Gastroesophageal sphincter (tissue), 4 donors: ENCODE measurements at places on chromosomes 1 and 21. TPM values are rescaled to one million over a fixed set of nuclear protein-coding genes. Genes with fewer than 3 reads are reported as not detected.

GRCh38 chr1:211829343-211830054 lies 1.1 kb downstream of the LPGAT1 start:
- ATAC-seq = no peak

DNA sequence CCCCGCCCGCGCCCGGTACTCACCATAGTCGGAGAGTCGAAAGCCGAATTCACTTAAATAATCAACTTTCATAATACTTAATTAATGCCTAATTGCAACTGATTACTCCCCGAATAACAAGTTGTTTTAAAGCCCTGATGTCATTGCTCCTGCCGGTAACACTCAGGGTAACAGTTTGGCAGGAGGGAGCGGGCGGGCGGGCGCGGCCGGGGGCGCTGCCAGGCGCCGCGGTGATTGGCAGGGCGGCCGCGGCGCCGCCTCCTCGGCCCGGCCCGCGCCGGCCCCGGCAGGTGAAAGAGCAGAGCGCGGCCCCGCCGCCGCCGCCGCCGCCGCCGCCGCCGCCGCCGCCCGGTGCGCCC lies 102.2 kb downstream of the CASZ1 start:
- ATAC-seq = peak; percentile 75

DNA sequence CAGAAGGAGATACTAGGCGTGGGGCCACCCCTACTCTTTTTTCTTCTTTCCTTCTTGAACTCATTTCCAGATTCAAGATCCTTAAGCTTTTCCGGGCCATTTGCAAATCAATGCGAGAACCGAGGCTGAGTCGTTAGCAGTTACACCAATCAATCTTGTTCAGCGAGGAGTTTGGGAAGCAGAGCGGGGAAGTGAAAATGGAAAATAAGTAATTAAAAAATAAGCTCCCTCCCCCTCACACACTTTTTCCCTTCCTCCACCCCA lies 1.7 kb upstream of the NEGR1 start:
- ATAC-seq = no peak

DNA sequence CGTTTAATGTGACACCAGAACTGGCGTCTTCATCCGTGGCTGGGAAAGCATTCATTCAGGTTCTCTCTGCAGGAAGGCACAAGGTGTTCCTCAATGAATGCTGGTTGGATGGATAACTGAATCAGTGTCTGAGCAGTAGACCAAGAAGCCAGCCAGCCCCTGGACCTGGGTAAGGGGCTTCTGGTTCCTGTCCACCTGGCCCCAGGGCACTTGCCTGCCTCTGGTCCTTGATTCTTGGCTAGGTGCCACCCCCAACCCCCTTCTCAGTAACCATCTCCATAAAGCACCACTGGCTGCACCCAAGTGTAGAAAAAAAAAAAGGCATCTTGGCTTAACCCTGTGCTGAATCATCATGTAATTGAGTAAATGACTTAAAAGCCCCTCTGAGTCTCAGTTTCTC lies 59.1 kb downstream of the KCND3 start:
- ATAC-seq = no peak

The MRPL39 gene
- 24.3 TPM for total RNA-seq

DNA sequence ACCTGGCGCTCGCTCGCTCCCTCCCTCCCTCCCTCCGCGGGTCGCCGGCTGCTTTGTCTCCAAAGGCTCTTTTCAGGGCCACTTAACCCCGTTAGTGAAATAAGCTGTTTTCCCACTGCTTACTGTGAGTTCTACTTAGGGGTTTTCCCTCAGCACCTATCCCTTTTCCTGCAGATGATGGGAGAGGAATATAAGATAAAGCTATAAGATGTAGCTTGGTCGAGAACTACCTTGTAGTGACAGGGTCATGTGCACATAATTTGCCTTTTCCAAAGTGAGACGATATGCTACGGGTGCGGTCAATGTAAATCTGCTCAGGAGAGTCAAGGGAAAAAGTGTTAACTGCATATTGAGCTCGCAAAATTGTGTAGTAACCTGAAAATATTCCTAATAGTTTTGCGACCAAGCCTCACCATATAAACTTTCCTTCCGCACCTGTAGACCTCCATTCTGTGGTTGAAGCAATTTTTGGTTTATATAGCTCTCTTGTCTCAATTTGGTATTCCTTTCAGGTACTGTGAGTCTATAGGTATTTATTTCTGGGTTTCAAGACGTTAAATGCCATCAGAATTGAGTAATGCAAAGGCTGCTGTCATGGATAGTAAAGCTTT lies 55.8 kb upstream of the BOLA1 start:
- ATAC-seq = no peak

GRCh38 chr21:32359719-32360260 lies 33.0 kb downstream of the URB1 start:
- ATAC-seq = no peak

GRCh38 chr1:205576805-205577761 lies 54.7 kb downstream of the ELK4 start:
- no peak for ATAC-seq

DNA sequence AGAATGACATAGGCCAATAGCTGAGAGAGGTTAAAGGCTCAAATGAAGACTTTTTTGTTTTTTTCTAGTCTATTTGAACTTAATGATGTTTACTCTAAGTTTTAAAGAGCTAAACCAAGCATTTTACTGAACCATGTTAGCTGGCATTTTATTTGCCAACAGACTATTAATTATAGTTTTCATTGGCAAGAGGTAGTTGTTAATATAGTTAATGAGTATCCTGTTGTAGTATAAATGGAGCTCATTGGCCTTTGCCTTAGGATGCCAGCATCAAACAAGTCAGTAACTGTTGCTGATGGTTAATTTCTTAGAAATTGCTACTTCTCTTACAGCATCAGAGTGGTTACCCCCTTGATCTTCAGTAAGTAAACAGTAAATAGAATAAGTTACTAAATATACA lies 339.0 kb upstream of the B3GALT2 start:
- ATAC-seq = no peak

- ATAC-seq = no peak
Measured at GRCh38 chr1:65830306-65830705, 37.6 kb downstream of the PDE4B start.

- ATAC-seq = peak; percentile 53
Measured at GRCh38 chr1:92817986-92818764, 13.7 kb upstream of the RPL5 start.

DNA sequence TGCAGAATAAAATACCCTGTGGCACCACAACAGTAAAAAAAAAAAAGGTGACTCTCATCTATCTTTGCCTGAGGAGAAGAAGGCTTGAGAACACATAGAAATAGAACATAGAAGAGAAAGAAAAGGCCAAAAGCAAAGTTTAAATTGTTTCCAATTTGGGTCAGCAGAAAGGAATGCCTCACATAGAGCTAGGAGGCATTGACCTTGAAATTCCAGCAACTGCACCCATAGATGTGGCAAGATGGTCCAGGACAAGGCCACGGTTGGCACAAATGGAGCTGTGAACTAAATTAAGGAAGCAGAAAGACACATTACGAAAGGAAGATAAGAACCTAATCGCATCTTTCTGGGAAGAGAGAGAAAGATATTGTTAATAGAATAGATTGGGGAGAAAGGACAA lies 588.3 kb downstream of the LMO4 start:
- ATAC-seq = no peak

- ATAC-seq = no peak
Measured at GRCh38 chr1:218658899-218659298, 313.8 kb downstream of the TGFB2 start.

The AGT gene
- 16.0 TPM for total RNA-seq

The SAMD11 gene
- 14.2 TPM for total RNA-seq

- ATAC-seq = peak; percentile 61
Measured at GRCh38 chr21:31173881-31174555, 135.7 kb upstream of the KRTAP19-8 start.

- ATAC-seq = no peak
Measured at GRCh38 chr1:89659322-89660081, 26.6 kb downstream of the LRRC8C start.

DNA sequence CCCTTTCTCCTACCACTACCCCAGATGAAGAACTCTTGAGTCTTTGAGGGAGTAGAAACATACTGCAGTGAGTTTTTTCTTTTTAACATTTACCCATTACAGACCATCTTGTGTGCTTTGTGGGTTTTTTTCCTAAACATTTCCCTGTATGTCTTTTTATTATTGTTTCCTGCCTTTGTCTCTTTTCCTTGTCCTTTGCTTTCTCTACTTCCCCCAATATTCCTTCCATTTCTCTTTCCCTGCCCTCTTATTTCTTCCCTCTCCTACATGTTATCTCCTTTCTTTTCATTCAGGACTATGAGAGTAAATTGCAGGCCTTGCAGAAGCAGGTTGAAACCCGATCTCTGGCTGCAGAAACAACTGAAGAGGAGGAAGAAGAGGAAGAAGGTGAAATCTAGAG lies 79.1 kb upstream of the PGD start:
- no peak for ATAC-seq

DNA sequence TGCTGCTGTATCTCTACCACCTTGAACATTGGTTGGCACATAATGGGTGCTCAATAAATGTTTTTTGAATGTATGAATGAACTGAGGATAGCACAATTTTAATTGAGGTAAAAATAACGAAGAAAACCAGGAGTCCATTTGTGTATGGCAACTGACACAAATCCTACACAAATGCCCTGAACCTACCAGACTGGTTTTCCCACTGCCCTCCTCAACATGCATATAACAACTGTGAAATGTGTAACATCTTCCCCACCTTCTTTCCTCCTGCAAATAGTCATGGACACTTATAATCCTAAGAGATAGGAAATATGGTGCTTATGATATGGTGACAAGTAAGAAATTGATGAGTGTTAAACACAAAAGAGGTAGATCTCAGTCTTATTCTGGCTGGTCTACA lies 9.9 kb upstream of the LMO4 start:
- ATAC-seq = no peak

The PRSS38 gene
- not detected for total RNA-seq

DNA sequence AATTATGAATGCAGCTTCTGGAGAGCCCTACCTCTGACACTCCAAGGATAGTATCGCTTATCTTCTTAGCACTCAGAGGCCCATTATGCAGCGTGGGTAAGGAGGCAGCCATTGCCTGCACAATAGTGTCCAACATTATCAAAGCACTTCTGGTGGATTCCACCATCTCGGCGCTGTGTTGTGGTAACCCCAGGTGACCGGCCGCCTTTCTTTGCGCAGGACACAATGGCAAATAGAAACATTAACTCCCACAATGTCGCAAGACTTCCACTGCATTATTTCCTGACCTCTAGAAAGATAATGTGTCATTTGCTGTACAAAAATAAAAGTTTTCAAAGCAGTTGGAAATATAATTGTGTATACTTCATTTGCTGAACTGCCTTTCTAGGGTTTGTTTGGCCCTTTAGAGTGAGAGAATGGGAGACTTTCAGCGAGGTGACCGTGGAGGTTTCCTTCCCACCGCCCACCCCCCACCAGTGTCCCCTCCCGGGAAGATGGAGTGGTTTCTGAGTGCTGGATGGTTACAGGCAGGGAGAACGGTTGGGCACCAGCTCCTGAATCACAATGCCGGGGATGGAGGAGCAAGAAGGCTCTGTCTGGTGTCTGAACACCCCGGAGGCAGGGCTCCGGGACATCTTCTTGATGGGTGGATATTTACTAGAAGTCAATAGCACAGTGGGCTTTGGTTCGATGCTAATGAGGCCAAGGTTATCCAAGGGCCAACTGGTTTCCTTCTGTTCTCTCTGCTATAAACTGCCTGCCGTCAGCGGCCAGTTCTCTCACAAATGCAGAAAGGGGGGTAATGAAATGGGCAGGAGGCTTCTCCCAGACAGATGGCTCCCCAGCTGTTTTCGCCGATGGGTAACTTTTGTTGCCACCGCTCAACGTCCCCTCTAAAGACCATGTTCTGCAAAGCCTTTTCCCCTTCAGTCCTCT lies 215.4 kb upstream of the PROX1 start:
- no peak for ATAC-seq

GRCh38 chr1:27934818-27935549 lies at the start of gene SMPDL3B:
TSS of gene SMPDL3B (plus strand) at chr1:27935000. CDS start at chr1:27935184, 184 bp downstream.
- ATAC-seq = peak; percentile 36

DNA sequence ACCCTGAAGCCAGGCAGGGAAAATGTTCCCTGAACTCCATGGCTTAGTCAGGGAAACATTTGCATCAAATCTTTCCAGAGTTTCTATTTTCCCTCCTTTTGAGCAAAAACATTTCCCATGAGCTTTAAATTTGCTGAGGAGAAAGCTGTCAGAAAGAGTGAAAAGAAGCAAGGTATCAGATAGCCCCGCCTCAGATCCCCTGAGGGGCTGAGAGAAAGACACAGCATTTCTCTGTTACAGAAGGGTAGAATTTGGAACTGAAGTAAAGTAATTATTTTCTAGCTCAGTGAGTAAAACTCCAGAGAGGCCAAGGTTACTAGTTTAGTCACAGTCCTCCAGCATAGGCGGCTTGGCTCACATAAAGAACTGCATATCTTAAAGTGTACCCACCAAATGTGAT lies 10.6 kb downstream of the FMO1 start:
- no peak for ATAC-seq

DNA sequence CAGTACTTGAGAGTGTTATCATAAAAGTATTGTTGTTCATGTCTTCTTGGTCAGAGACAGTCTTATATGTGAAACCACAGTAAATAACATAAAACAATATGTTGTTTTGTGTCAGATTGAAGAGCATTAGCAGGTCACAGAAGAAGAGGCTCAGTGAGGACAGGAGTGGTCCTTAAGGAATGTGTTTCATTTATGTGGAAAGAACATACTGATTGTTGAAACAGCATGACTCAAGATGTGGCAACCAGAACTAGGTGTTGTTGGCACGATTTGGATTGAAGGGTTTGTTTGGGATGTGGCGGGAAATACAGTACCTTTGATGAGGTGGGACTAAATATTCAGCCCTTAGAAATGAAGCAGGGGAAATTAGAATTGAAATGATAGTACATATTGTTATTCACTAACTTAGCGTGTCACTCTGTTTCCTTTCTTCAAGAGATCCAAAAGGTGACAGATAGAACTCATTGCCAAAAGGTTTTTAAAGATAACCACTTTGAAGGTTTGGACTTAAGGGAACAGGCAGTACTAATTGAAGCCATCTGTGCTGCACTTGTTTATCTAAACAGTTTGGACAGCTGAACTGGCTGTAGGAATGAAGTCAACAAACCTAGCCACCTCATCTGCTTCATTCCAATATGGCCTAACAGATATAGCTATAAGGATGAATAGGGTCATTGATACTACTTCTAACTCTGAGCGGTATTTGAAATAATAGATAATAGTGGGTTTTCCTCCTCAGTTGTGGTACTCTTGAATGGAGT lies 14.4 kb downstream of the RALGPS2 start:
- no peak for ATAC-seq

The SLC16A4 gene
- total RNA-seq = 16.6 TPM

- no peak for ATAC-seq
Measured at GRCh38 chr1:231903586-231904081, 277.0 kb downstream of the DISC1 start.

The FTCD gene
- 0.31 TPM for total RNA-seq

- no peak for ATAC-seq
Measured at GRCh38 chr1:113101588-113101987, 28.6 kb downstream of the LRIG2 start.

- peak; percentile 58 for ATAC-seq
Measured at GRCh38 chr1:33470495-33471012, 1.9 kb upstream of the ZSCAN20 start.

The SH3BGR gene
- total RNA-seq = 5.9 TPM

- no peak for ATAC-seq
Measured at GRCh38 chr1:240031414-240031813, 60.3 kb upstream of the FMN2 start.
